ENCODE measurements at places on chromosomes 2 and 18.

DNA sequence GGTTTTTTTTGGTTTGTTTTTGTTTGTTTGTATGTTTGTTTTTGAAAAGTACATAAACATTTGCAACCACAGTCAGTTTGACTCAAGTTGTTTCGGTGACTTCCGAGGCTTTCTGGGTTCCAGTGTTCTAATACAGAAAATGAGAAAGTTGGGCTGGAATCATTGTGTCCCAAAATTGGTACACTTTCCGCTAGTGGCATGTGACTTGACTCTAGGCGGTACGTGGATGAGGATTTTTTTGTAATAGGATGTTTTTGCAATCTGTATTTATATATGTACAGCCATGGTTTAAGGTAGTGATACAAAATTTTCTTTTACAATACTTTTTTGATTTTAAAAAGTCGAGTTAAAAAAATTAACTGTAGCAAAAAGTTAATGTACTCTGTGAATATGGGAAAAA lies 1.7 kb downstream of the MFF start:
- no peak for DNase-seq

DNA sequence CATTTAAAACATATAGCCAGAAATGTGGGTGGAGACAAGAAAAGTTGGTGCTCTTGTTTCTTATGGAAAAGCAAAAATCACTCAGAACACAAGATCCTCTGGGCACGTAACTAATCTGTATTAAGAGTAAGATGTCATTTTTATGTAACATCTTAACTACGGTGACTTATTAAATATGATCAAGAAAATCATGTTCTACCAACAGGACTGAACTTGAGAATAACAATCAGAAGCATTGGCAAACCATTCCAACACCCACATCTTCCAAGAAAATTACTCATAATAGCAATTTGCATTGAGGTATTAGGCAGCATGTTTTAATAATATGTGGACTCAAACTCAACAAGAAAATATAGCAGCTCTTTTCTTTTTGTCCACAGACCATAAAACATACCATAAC lies 21.6 kb downstream of the MAP2 start:
- DNase-seq: no peak

DNA sequence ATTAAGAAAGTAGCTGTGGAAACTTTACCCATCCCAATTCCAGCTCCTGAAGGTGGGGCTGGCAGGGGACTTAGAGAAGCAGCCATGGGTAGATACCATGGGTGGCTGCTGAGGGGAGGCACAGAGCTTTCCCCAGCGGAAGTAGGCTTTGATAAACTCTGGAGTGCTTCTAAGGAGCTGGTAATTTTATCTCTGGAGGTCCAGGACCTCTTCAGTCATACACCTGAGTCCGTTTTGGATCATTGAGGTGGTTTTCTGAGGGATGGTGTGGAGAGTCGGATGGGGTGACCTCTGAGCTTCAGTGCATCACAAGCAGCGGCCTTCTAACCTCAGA lies 36.7 kb upstream of the BMP10 start:
- DNase-seq: no peak

DNA sequence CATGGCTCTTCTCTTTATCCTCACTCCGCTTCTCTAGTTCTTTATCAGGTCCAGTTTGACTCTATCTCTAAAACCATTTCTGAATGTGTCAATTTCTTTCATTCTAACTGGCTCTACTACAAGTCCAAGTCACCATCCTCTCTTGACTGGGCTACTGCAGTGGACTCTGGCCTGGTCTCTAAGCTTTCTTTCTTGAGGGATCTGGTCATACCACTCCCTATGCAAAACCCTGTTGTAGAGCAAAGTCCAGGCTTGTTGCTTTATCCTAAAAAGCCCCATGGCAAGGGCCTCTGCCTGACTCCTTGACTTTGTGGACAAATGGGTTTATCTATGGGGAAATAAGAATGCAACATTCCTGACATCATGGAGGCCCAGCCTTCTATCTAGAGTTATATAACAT lies 87.1 kb downstream of the BCL2L11 start:
- DNase-seq: no peak

DNA sequence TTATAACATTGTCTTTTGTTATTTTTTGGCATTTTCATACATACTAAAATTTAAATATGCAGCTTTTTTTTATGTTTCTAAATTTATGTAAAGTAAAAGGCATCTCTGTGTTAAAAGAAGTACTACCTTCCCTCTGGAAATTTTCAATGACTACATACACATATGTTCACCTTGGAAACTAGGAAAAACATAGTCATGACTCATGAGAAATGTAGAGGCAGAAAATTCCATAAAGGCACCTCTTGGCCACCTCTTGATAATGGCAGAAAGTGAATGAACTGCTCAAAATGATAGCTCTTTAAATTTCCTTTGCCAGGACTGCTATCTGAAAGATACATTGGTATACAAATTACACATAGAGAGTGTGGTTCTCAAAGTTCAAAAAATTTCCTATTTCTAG lies 889.1 kb upstream of the ZEB2 start:
- DNase-seq: no peak

DNA sequence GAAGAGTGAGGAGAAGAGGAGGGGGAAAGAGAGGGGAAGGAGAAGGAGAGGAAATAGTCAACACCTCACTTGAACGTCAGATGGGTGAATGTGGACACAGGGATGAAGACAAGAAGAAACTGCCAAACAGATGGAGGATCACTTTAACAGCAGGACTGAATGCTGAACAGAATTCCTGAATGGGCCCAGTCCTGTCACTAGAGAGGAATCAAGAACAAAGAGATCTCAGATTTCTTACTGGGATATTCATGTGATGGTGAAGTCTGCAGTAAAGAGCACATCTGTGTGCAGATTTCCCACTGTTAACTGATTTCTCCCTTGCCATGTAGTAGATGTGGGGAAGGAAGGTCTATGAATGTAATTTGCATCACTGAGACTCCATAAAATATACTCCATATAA lies 135.4 kb downstream of the L3MBTL4 start:
- no peak for DNase-seq
